ENCODE measurements at places on chromosomes 5 and 9.
A peak's percentile ranks its signal among the peaks of the same experiment; 100 is the strongest.

- DNase-seq: no peak
Observed at GRCh38 chr5:89444088-89444487, 561.1 kb upstream of the MEF2C start.

GRCh38 chr9:126499005-126499910 is 114.5 kb upstream of the LMX1B start:
- DNase-seq: peak; percentile 37

- DNase-seq: no peak
Observed at GRCh38 chr5:640461-641330, 28.6 kb downstream of the CEP72 start.

- no peak for DNase-seq
Observed at GRCh38 chr5:143314099-143314498, 89.4 kb downstream of the NR3C1 start.

- DNase-seq: no peak
Observed at GRCh38 chr5:148970228-148970627, 92.6 kb downstream of the SH3TC2 start.

- no peak for DNase-seq
Observed at GRCh38 chr9:99181621-99182020, 40.1 kb downstream of the ALG2 start.

All from activated T-cell treated with anti-CD3 and anti-CD28 coated beads for 1 hour (primary cell).